ENCODE measurements at places on chromosomes 2 and 18. TPM values are rescaled to one million over a fixed set of nuclear protein-coding genes. Genes with fewer than 3 reads are reported as not detected.

FSHR gene
- not detected for total RNA-seq

LRRTM1 gene
- total RNA-seq = 2.1 TPM

CNRIP1 gene
- total RNA-seq = 45.0 TPM

DLGAP1 gene
- total RNA-seq = 3.3 TPM

ALPI gene
- not detected for total RNA-seq

OSBPL6 gene
- total RNA-seq = 3.1 TPM

DNA sequence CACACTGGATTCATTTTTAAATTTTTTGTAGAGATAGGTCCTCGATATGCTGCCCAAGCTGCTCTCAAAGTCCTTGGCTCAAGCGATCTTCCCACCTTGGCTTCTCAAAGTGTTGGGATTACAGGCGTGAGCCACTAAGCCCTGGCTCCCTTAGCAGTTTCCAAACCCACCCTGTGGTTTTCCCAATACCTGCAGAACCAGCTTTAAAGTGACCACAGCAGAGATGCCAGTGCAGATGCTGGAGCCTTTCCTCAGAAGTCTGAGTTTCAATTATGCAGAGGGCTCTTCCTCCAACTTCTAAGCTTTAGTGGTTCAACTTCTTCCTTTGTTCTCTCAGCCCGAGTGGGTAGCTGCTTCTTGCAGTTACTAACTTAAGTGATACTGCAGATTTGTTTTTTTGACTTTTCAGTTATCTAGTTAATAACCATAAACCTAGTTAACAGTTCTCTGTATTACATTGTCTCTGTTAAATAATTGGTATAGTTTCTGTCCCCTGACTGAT, 8.1 kb upstream of the HAAO start:
- H3K36me3 ChIP-seq = no peaks in the 10 kb centered on the region
- no peak overlapping the region for H3K4me3 ChIP-seq
- peaks cover 9% of the 10 kb centered on the region for H3K4me1 ChIP-seq
- DNase-seq = no peak
- H3K27ac ChIP-seq = no peak overlapping the region
- no peaks in the 10 kb centered on the region for H3K27me3 ChIP-seq

DNA sequence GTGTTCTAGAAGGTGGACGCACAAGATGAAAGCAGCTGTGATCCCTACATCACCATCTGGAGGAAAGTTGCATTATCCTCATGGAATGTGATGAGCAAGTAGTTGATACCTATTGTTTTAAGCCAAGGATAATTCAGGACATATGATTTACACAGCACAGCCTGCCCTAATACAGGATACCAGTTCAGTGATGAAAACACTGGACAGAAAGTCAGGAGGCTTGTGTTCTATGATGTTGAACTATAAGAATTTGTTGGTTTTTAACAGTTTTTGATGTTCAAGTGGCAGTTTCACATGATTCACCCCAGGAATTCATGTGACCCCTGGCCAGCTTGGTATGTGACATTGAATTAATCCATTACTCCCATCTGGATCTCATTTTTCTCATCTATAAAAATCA, 6.2 kb upstream of the CHST10 start:
- H3K27ac ChIP-seq = no peak overlapping the region
- H3K27me3 ChIP-seq = no peaks in the 10 kb centered on the region
- no peaks in the 10 kb centered on the region for H3K36me3 ChIP-seq
- H3K4me1 ChIP-seq = no peaks in the 10 kb centered on the region
- no peak for DNase-seq
- H3K4me3 ChIP-seq = no peak overlapping the region

GRCh38 chr2:98016908-98017670, 21.3 kb upstream of the TMEM131 start:
- H3K27ac ChIP-seq = no peak overlapping the region
- no peaks in the 10 kb centered on the region for H3K27me3 ChIP-seq
- DNase-seq = no peak
- no peaks in the 10 kb centered on the region for H3K4me1 ChIP-seq

DNA sequence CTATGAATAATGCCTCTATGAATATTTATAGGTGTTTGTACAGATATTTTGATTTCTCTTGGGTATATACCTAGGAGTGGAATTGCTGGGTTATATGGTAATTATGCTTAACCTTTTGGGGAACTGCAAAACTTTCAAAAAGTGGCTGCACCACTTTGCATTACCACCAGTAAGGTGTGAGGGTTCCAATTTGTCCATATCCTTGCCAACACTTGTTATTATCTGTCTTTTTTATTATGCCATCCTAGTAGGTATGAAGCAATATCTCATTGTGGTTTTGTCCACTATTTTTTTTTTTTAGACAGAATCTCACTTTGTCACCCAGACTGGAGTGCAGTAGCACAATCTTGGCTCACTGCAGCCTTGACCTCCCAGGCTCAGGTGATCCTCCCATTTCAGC, 112.2 kb upstream of the FBXO11 start:
- H3K36me3 ChIP-seq = no peaks in the 10 kb centered on the region
- H3K4me1 ChIP-seq = no peaks in the 10 kb centered on the region
- no peaks in the 10 kb centered on the region for H3K27me3 ChIP-seq
- DNase-seq = no peak

GRCh38 chr2:37698931-37699481, 27.6 kb upstream of the CDC42EP3 start:
- DNase-seq = no peak
- H3K4me3 ChIP-seq = no peak overlapping the region
- H3K4me1 ChIP-seq = no peaks in the 10 kb centered on the region

GRCh38 chr2:136129601-136130000, 11.7 kb upstream of the CXCR4 start:
- H3K27ac ChIP-seq = no peak overlapping the region
- DNase-seq = no peak
- peaks cover 3% of the 10 kb centered on the region for H3K27me3 ChIP-seq
- no peak overlapping the region for H3K4me3 ChIP-seq
- no peaks in the 10 kb centered on the region for H3K36me3 ChIP-seq

- H3K4me3 ChIP-seq = no peak overlapping the region
- H3K27ac ChIP-seq = peak overlapping the region; percentile 94
- no peak for DNase-seq
- H3K36me3 ChIP-seq = no peaks in the 10 kb centered on the region
- peaks cover 60% of the 10 kb centered on the region for H3K4me1 ChIP-seq
- H3K27me3 ChIP-seq = no peaks in the 10 kb centered on the region
These were observed 36.2 kb downstream of the MAL start for GRCh38 chr2:95061601-95062183.

GRCh38 chr2:46230115-46230571, 67.1 kb upstream of the EPAS1 start:
- H3K27ac ChIP-seq = no peak overlapping the region
- DNase-seq = no peak
- no peaks in the 10 kb centered on the region for H3K36me3 ChIP-seq
- H3K4me1 ChIP-seq = no peaks in the 10 kb centered on the region

- no peaks in the 10 kb centered on the region for H3K36me3 ChIP-seq
- H3K4me1 ChIP-seq = no peaks in the 10 kb centered on the region
- H3K4me3 ChIP-seq = no peak overlapping the region
- no peak for DNase-seq
- H3K27ac ChIP-seq = no peak overlapping the region
These were observed 387.8 kb downstream of the CDH7 start for GRCh38 chr18:66138642-66139041.

DNA sequence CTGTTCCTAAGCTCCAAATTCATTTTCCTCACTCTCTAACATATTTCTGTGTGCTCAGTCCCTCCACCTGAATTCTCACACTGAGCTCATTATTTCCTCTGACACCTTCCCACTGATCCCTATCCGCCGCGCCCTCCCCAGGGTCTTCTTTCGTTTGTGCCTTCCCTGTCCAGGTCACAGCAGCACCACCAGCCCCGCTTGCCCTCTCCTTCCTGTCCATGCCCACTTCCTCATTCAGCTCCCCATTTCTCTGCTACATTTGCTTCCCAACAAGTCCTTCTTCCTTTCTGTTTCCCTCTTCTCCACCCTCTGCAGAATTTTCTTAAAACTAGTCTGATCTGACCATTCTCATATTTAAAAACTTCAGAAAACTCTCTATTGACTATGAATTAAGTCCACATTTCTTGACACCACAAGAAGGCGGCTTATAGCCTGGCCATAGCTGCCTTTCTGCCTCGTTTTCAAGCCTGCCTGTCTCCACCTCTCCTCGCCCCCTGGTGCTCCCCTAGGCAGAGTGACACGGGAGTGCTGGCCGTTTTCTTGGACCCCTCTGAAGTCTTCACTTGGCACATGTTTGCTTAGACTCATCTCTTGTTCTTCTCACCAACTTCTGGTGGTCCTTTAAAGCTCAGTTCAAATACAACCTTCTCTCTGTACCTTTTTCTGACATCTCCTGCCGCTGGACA, 138.7 kb upstream of the BOD1L2 start:
- no peaks in the 10 kb centered on the region for H3K4me1 ChIP-seq
- H3K4me3 ChIP-seq = no peak overlapping the region
- no peaks in the 10 kb centered on the region for H3K36me3 ChIP-seq
- no peak overlapping the region for H3K27ac ChIP-seq
- H3K27me3 ChIP-seq = no peaks in the 10 kb centered on the region

- no peaks in the 10 kb centered on the region for H3K36me3 ChIP-seq
- DNase-seq = peak; percentile 74
- no peak overlapping the region for H3K4me3 ChIP-seq
- no peaks in the 10 kb centered on the region for H3K27me3 ChIP-seq
- H3K27ac ChIP-seq = peak overlapping the region; percentile 27
These were observed 20.4 kb upstream of the ATOH8 start for GRCh38 chr2:85733121-85733960.

DNA sequence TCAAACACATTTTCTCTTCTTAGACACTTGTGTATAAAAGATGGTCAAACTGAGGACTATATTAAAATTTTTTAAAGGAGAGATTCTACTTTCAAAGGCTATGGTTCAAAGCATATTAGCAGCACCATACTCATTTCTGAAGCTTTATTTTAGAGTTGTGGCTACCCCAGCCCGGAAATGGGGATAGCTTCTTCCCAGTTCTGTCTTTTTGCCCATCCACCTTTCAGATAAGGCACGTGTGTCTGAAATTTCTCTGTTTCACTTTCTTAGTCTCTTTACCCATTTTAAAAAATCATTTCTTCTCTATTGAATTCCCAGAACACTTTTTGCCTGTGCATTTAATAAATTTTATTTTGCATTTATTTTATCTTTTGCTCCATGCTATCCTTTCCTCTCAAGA, 431.5 kb downstream of the RNF144A start:
- no peak overlapping the region for H3K27ac ChIP-seq
- no peaks in the 10 kb centered on the region for H3K36me3 ChIP-seq
- H3K4me1 ChIP-seq = no peaks in the 10 kb centered on the region
- H3K27me3 ChIP-seq = no peaks in the 10 kb centered on the region

DNA sequence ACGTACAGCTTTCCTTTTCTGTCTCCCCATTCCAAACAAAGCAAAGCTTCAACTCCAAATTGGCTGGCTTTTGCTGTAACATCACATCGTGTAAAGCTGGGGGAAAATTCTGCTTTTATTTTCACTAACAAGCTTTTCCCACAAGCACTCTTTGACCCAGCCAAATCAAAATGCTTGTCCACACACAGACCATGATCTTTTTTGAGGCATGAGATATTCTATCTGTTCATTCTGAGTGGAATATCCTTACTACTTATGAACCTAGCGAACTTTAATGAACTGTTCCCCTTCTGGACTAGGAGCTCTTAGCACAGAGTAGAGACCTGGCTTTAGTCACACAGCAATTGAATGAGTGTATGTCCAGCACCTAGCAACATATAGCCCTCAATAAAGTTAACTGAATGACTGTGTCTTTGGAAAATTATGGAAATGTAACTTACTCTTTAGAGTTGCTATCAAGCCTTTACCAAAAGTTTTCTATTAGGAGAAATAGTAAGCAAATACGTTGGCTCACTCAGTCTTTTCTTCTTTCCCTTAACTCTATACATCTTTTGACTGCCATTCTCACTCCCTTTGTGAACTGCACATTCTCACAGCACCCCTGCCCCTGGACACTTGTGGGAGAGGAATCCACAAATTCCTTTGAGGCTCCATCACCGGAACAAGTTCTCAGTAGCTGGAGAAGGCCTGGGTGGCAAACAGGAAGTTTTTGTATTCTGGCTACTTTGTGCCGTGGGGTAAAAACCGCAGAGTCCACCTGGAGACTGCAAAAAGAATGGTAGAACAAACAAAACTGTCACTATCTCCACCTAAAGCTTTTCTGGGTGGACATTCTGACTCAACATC, 1.3 kb upstream of the UBE2E3 start:
- peak overlapping the region; percentile 96 for H3K27ac ChIP-seq
- no peak overlapping the region for H3K4me3 ChIP-seq

GRCh38 chr2:60351802-60352201, 201.7 kb downstream of the BCL11A start:
- H3K27me3 ChIP-seq = no peaks in the 10 kb centered on the region
- no peak for DNase-seq

GRCh38 chr2:45823723-45824206, 172.3 kb downstream of the PRKCE start:
- H3K36me3 ChIP-seq = no peaks in the 10 kb centered on the region
- peak overlapping the region; percentile 2 for H3K27ac ChIP-seq

- H3K36me3 ChIP-seq = no peaks in the 10 kb centered on the region
- no peak overlapping the region for H3K4me3 ChIP-seq
- no peaks in the 10 kb centered on the region for H3K27me3 ChIP-seq
- H3K27ac ChIP-seq = no peak overlapping the region
- DNase-seq = no peak
These were observed 16.5 kb downstream of the ABI2 start for GRCh38 chr2:203344667-203345066.

GRCh38 chr2:129059476-129059875, 740.8 kb upstream of the HS6ST1 start:
- no peaks in the 10 kb centered on the region for H3K4me1 ChIP-seq
- DNase-seq = no peak
- H3K4me3 ChIP-seq = no peak overlapping the region
- H3K27me3 ChIP-seq = no peaks in the 10 kb centered on the region

DNA sequence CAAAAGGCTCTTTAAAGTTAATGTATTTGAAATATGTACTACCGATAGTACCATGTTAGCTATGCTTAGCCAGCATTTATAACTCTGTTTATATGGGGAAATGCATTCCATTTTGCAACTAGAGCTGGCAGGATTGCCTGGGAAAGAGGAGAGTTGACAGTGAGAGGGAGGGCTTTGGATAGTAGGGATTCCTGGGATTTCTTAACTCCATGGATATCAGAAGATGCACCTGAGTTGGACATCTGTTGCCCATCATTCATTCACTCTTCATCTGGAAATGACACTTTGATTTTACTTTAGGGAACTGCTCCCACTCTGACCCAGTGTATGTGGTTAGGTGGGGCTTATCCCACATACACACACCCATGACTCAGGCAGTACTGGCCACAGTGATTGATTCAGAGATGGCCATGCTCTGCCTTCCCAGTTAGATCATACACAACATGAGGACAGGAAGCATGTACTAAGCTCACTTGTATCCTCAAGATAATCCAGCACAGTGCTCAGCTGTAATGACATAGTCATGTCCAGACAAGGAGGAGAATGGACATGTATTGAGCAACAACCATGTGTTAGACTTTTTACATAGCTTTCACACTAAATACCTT, 248.8 kb downstream of the MREG start:
- H3K27me3 ChIP-seq = no peaks in the 10 kb centered on the region
- no peaks in the 10 kb centered on the region for H3K4me1 ChIP-seq
- H3K36me3 ChIP-seq = no peaks in the 10 kb centered on the region

DNA sequence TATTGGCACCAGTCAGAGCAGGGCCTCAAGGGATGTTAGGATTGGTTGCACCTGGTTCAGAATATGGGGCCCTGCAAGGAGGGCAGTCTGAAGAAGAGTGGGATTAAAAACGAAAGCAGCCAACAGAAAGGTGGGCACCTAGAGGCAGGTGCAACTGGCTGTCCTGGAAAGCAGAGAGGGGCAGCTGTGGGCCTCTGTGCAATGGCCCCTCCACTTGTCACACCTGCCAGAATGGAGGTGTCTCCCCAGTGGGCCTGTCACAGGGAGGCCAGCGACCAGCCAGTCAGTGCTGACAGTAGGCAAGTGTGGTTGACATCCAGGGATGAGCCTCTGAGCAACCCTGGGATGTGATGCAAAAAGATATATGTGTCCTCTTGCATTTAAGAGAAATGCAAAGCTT, 37.7 kb downstream of the INPP4A start:
- DNase-seq = no peak
- no peaks in the 10 kb centered on the region for H3K36me3 ChIP-seq
- no peaks in the 10 kb centered on the region for H3K27me3 ChIP-seq
- H3K4me3 ChIP-seq = no peak overlapping the region
- H3K27ac ChIP-seq = no peak overlapping the region
